ENCODE measurements at places on chromosomes 11 and 22.

GRCh38 chr11:86069408-86070101, 671 bp upstream of the PICALM start:
- DNase-seq = no peak

- no peak for DNase-seq
Observed at GRCh38 chr11:69411257-69411924, 70.1 kb upstream of the LINC01488 start.

DNA sequence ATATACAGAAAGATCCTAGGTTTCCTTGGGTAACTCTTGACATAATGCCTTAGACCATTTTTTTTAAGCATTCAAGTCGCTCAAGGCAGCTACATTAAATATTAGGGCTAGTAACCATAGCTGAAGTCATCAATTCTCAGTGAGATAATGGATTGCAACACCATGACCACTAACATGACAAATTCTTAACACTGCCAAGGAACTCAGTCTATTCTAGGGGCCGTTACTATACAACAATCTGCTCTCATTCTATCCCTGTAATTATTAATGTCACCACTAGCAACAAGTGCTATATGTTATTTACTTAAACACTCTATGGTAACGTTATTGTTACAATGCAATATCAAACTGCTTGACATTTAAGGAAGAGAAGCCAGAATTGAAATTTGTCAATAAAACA, 3.2 kb upstream of the STK33 start:
- DNase-seq = no peak

- DNase-seq = no peak
Observed at GRCh38 chr11:68373189-68373814, 60.9 kb downstream of the LRP5 start.

GRCh38 chr11:60170566-60170965, 12.3 kb downstream of the MS4A6A start:
- no peak for DNase-seq
